CD4-positive, alpha-beta T cell treated with Interferon alpha-2 for 1 hour (primary cell): ENCODE measurements at places on chromosomes 6 and 20.
A peak's percentile ranks its signal among the peaks of the same experiment; 100 is the strongest.

- DNase-seq = no peak
These were observed 89.0 kb downstream of the SLX4IP start for GRCh38 chr20:10524034-10524476.

DNA sequence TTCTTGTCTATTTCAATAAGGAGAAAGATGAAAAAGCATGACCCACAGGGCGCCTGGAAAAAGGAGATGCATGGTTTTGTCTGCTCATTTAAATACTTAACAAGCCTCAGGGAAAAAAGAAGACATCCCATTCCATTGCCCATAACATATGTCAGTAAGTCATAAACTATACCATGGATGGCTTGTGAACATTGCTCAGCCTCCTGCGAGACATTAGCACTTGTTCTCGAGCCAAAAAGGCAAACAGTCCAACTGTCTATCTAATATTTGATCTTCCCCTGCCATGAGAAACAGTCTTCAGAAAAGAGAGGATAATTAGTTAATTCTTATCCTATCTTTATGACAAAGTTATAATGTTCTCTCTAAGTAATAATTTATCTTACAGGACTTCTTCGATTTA is 527.4 kb downstream of the HACE1 start:
- DNase-seq = no peak

DNA sequence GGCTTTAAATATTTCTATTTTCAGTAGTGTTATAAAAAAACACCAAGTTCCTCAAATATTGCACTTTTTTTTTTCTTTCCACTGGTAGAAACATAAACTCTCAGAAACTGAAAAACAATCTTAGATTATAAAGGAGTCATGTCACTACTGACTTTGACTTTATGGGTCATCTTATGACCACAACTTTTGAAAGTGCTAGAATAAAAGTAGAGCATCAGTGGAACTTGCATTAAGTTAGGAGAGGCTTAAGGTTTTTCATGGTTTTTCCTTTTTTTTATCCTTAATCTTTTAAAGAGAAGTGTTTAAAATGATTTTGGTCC is 56.6 kb upstream of the SUPT3H start:
- no peak for DNase-seq

DNA sequence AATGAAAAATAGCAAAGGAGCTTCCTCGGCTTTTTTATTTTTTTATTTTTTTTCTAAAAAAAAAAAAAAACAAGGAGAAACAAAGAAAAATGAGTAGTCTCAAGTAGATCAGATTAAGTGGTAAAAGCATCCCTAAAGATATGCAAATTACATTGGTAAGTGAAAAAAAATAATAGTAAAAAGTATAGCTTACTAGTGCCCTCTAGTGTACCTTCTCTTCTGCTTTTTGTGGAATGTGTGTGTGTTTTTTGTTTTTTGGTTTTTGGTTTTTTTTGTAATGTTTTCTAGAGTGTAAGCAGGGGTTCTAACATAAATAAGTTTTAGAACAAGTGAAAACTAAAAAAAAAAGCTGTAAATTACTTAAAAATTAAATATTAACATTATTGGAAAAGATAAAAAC is 1062.0 kb downstream of the HACE1 start:
- DNase-seq = no peak

- DNase-seq = no peak
These were observed 127.9 kb downstream of the NRN1 start for GRCh38 chr6:5878792-5879191.

DNA sequence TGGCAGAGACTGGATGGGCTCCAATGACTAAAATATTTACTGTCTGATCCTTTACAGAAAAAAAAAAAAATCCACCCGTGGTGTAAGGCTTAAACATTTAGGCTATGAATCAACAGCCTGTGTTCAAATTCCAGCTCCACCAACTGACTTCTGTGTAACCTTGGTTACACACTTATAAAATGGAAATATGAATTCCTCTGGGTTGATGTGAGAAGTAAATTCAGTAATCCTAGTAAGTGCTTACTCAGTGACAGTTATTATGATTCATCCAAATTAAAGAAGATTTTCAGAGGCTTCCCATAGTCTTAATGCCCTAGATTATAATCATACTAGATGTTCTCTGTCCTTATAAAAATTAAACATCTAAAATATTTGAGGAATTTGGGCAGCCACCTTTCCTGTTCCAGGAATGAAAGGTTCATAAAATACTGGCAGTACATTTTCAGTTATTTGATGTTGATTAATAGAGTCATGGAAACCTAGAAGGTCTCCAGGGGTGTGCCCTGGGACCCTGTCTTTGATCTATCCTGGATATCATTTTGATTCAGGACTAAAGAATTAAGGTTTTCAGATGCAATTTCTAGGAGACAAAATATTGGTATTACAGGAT is 180.3 kb upstream of the ZNF217 start:
- no peak for DNase-seq

DNA sequence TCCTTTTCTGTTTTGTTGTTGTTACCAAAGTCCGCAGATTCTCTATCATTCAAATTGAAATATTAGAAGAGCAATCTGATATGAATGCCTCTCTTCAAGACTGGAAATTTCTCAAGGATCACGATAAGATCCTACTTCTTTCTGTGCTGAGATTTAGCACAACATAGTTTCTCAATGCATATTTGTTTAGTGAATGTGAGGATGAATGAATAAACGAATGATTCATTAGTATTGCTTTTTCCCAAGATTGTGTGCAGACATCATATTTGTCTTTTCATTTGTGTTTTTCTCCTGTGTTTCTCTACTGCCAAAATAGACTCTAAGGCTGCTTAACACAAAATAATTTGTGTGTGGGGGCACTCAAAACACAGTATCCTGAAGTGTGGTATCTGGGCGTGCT is 862.7 kb upstream of the MAP3K7 start:
- no peak for DNase-seq

GRCh38 chr6:167455371-167455770 is 130.5 kb downstream of the TTLL2 start:
- DNase-seq = no peak

DNA sequence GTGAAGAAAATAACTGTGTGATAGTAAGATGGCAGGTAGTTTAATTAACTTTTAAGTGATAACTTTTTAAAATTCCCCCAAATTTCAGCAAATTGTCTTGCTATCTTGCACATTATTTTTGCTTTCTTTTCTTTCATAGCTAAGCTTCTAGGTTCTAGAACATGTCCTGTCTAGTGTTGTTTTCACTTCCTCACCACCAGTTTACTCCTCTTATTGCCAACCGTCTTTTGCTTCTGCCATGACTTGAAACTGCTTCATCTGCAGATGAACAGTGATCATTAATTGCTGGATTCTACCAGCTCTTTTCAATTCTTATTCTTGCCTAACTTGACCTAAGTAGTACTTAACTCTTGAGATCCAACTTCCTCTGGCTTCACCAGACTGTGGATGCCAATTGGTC is 137.8 kb downstream of the CENPW start:
- no peak for DNase-seq

- DNase-seq = no peak
These were observed 134.7 kb upstream of the RSPO3 start for GRCh38 chr6:126983779-126984178.

DNA sequence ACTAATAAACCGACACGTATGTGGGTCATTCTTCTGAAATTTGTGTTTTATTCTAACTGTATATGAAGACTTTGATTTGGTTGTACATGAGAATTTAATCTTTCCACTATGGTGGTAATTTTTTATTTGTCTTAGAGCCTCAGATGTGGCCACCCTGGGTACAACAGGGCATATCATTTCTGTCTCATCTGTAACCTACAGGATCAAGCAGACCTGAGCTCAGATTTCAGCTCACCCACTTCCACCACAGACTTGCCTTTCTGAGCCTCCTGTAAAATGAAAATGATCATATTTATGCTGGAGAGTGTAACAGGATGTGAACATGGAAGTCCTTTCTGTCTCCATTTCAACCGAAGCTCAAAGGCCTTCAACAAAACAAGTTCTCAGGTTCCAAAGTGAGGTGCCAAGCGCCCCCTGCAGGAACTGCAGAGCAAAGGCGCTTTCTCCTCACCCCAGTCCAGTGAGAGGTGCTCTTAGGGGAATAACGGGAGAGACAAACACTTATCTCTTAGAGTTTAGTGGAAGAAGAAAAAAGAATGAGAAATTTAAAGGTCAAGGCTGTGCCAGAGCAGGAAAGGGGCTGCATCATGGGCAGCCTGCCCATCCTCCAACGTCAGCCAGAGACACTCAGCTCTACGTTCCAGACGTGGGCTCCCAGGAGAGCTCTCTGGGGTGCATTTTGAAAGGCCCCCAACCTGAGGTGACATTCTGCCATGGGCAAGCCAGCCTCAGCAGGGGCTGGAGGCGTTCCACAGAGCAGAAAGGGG is 23.0 kb upstream of the CD24 start:
- peak; percentile 53 for DNase-seq

DNA sequence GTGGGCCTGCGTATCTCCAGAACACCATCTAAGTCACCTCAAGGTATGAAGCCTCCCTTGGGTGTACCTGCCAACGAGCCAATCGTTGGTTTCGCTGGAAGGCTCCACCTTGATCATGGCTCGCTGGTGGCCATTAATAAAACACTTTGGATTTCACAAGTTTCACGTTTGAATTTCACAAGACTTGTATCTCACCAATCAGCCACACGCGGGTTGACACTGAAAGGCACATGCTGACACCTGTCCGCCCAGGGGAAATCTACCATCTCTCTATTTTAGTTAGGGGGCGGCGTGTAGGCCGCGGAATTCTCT is 586 bp upstream of the HMGA1 start:
- peak; percentile 66 for DNase-seq

DNA sequence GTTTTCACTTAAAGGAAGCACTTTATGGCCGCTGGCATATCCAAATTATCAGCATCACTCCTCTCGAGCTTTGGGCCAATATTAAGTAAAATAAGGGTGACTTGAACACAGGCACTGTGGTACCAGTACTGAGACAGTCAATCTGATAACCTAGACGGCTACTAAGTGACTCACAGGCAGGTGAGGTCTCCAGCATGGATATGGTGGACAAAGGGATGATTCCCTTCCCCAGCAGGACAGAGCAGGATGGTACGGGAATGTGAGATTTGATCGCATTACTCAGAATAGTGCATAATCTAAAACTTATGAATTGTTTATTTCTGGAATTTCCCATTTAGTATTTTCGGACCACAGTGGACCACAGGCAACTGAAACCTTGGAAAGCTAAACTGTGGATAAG is 55.7 kb downstream of the TNFRSF21 start:
- DNase-seq = no peak

DNA sequence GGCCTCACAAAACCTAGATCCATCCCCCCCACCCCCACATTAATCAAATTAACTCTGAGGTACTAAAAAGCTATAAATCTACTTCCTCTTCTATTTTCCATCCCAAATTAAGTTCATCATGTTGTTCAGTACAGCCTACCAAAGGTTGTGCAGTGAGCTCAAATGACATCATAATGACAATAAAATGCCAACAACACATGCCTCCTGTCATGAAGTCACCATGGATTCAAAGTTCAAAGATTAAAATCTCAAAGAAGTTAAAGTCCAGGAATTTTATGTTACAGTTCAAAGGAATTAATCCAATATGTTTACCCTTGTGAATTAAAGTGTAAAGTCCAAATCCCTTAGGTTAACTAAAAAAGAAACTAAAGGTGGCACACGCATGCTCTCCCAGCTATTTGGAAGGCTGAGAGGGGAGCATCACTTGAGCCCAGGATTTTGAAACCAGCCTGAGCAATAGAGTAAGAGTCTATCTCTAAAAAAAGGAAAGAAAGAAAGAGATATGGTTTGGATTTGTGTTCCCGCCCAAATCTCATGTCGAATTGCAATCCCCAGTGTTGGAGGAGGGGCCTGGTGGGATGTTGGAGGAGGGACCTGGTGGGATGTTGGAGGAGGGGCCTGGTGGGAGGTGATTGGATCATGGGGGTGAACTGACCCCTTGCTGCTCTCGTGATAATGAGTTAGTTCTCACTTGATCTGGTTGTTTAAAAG is 25.7 kb upstream of the SIRT5 start:
- no peak for DNase-seq

- no peak for DNase-seq
These were observed 271.6 kb downstream of the DHX35 start for GRCh38 chr20:39233755-39234154.

- DNase-seq = no peak
These were observed 27.0 kb downstream of the DNAAF9 start for GRCh38 chr20:3380228-3381070.

DNA sequence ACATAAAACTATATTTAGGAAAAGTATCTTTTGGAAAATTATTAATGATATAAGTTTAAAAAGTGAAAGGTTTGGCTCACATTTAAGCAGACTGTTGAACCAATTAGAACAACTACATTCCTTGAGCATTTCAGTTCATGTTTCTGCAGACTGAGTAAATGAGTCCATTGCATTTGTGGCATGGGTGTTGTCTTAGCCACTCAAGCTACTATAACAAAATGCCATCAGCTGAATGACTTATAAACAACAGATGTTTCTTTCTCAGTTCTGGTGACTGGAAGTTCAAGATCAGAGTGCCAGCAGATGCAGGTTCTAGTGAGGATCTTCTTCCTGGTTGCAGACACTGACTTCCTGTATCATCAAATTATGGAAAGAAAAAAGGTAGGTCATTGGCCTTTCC is 67.1 kb upstream of the SLC2A12 start:
- DNase-seq = no peak

DNA sequence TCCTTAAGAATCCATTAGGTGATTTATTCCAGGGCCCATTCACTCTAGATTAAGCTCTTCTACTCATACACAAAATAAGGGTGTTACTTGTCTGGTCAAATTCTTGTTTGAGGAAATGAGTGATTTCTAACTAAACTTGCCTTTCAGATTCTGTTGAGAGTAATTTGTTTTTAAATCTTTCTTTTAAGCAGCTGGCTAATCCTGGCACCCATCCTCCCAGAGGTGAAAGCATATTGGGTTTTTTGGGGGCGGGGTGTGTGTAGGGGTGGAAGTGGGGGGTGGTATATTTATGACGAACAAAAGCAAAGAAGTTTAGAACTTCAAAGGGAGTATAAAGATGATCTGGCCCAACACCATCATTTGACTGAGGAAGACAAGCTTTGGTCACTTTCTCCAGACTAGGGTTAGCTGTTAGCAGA is 94.7 kb downstream of the RTN4IP1 start:
- peak; percentile 46 for DNase-seq

DNA sequence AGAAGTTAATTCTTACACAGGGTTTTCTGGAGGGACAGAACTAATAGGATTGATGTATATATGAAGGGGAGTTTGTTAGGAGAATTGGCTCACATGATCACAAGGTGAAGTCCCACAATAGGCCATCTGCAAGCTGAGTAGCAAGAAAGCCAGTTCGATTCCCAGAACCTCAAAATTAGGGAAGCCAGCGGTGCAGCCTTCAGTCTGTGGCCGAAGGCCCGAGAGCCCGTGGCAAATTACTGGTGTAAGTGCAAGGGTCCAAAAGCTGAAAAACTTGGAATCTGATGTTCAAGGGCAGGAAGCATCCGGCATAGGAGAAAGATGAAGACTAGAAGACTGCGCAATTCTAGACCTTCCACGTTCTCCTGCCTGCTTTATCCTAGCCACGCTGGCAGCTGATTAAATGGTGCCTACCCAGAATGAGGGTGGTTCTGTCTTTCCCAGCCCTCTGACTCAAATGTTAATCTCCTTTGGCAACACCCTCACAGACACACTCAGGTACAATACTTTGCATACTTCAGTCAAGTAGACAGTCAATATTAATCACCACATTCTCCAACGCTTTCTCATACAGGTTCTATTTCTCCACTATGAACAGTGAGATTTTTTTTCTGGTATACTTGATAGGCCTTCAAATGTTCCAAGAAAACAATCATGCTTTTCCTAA is 357.0 kb downstream of the LAMA2 start:
- DNase-seq = no peak
